Stimulated activated CD8-positive, alpha-beta memory T cell treated with anti-CD3 and anti-CD28 coated beads, Interleukin-4, amount 100 ng/mL, for 1 hour (primary cell): ENCODE measurements at places on chromosomes 2 and 18.

- no peak for DNase-seq
Observed at GRCh38 chr2:165558832-165559231, 89.3 kb downstream of the CSRNP3 start.

- DNase-seq: no peak
Observed at GRCh38 chr2:182186132-182186735, 200.6 kb downstream of the PPP1R1C start.

DNA sequence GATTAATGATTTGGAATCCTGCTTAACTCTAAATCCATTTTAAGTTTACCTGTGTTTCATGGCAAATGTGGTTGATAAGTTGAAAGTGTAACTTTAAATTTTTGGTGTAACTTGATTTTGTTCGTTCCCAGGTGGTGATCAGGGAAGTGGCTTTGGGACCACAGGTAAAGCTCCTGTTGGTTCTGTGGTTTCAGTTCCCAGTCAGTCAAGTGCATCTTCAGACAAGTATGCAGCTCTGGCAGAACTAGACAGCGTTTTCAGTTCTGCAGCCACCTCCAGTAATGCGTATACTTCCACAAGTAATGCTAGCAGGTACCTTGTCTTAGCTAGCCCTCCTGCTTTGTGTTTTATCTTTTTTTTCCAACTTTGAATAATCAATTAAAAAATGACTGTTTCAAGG lies 62.8 kb downstream of the AGFG1 start:
- no peak for DNase-seq

DNA sequence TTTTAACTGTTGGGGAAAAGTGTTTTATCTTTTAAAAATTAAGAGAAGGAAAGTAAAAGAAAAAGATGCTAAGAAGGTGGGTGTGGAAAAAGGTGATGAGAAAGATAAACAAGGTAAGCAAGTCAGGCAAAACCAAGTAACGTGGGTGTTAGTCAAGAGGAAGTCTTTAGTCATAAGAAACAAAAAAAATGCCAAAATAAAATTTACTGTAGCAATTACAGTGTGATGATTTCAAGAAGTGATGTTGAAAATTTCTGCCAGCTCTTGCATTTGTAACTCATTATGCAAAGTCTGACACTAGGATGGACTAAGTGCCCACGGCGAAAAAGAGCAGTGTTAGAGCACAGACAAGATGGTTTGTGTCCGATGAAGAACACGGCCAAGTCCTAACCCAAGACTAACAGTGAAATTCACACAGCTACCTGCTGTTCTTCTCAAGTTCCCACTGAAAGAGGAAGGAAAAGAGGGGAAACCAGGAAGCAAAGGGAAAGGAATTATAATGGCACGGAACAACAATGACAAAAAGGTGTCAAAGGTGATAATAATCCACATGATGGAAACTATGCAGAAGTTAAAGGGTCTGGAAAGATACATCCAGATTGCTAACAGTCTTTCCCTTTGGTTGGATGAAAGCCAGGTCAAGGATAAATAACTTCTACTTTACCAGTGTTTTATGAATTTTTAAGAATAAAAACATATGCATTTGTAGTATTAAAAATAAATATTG lies 34.1 kb downstream of the NOL10 start:
- DNase-seq: no peak

DNA sequence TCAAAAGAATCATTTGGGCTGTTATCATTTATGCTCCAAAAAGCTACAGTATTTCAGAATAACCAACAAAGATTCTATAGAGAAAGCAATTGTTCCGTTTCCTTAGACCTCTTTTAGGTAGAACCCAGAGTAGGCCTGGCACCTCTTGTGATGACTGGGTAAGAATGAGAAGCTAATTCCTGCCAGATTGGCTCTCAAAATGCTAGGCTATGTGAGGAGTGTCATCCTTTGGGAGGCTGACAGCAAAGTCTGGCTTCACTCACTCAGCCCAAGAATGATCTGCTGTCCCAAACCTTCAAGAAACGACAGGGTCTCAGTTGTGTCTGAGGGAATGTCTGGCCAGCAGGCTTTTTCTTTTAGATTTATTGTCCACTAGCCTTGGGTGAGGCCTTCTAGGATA lies 4.5 kb downstream of the CERS6 start:
- DNase-seq: no peak

DNA sequence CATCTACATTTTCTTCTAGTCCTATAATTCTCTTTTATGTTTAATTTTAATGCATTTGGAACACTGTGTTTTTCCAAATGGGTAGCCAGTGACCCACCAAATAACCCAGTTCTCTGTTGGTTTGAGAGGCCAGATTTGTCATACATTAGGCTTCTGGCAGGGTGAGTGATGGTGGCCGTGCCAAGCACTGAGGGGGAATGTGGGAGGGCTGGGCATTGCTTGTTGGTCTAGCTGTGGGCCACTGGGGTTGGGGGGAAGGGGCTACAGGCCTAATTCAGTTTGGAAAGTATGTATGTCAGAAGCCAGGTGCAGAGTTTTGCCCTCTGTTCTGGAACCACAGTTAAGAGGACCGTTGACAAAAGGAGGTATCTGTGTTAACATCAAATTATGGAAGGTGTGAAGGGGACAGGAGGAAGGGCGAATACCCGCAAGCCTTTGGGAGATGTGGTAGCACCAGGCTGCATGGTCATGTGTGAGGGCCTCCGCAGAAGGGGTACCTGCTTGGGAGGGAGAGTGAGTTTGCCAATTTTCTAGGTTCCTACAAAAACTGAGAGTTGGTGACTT lies 38.1 kb upstream of the SCLY start:
- DNase-seq: no peak

GRCh38 chr2:37343537-37344434 lies 644 bp upstream of the QPCT start:
- no peak for DNase-seq

- no peak for DNase-seq
Observed at GRCh38 chr2:144430722-144431391, 89.1 kb downstream of the ZEB2 start.

DNA sequence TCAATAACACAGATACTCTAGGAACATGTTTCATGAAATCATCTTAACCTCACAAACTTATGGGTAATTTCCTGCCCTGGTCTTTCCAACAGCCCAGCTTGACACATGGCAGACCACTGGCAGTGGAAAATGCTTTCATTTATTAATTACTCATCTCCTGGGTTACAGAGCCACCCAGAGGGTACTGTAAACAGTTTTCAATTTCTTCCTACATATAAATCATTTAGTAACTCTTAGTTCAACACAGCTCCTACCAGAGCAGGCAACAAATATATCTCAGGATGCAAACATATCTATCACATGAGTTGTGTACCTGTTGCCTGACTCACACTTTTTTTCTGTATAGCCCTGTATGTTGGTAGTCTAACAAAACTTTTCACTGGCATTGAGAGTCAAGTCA lies 99.2 kb upstream of the VRK2 start:
- no peak for DNase-seq

DNA sequence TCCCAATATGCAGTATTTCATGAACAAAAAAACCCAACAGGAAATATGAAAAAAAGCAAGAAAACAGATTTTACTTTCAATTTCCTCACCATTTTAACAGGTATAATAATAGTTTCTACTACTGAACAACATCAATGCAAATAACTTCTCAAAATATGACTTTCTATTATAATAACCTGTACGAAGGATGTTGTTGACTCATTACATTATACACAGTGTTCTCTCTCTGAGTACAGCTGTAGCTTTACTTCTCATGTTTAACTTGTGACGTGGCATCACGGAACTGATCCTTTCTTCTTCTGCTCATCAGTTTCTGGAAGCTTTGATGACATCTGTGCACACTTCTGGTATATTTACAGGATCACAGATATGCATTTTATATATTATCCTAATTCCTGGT lies 40.0 kb downstream of the FAM228A start:
- no peak for DNase-seq

DNA sequence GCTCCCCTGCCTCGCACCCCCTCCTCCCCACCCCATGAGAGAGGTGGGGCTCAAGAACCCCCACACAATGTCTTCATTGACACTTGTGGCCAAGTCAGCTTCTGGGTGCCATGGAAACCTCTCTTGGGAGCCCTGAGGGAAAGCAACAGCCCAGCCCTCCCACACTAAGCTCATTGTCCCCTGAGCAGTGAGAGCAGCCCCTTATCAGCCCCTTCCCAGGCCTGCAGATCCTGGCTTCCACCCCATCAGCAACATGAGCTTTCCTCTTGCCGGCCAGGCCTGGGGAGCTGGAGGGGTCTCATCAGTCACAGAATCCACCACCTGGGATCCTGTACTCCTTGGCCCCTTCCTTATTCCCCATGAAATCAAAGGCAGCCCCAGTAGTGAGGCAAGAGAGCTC lies 107.8 kb upstream of the ST3GAL5 start:
- no peak for DNase-seq

DNA sequence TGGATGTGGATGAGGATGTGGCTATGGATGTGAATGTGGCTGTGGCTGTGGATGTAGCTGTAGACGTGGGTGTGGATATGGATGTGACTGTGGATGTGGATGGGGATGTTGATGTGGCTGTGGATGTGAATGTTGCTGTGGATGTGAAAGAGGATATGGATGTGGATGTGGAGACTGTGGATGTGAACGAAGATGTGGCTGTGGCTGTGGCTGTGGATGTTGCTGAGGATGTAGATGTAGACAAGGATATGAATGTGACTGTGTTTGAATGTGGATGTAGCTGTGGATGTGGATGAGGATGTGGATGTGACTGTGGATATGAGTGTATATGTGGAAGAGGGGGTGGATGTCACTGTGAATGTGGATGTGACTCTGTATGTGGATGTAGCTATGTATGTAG lies 884.6 kb upstream of the CHAC2 start:
- DNase-seq: no peak

GRCh38 chr18:42915299-42915698 lies 200.2 kb downstream of the RIT2 start:
- DNase-seq: no peak

- no peak for DNase-seq
Observed at GRCh38 chr2:85717308-85718008, 23.3 kb downstream of the GNLY start.

- no peak for DNase-seq
Observed at GRCh38 chr2:182917924-182918323, 51.5 kb upstream of the FRZB start.

DNA sequence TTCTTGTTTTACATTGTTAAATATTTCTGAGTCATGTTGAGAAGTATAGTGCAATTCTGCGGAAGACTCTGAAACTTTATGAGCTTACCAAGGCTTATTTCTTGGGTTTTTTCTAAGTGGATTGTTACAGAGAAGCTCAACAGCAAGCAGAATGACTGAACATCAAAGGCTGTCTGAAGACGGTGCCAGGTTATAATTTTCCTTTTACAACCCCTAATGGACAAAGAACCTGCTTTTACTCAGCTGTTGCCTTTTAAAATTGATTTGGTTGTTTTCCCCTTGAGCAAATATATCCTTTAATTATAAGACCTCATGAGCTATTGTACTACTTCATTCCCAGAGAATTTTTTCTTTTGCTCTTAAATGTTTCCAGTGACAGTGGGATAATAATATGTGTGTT lies 41.6 kb downstream of the LAMA3 start:
- no peak for DNase-seq

- DNase-seq: no peak
Observed at GRCh38 chr2:226845386-226846116, 9.7 kb downstream of the RHBDD1 start.

DNA sequence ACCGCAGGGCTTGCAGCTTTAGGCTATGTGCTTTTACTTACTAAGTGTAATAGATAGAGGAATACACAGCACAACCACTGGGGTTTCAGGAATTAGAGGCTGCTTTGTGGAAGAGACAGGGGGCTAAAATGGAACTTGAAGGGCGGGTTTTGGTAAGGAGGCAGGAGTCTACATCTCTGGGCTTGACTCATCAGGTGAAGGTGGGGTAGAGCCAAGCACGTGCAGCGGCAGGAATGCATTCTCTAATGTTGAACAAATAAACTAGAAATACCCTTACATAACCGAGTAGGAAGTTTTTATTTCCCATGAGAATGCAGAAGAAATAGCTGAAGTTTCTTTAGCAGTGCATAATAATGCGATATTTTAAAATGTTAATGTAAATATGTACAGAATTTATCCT lies 673.8 kb upstream of the SALL3 start:
- DNase-seq: no peak

DNA sequence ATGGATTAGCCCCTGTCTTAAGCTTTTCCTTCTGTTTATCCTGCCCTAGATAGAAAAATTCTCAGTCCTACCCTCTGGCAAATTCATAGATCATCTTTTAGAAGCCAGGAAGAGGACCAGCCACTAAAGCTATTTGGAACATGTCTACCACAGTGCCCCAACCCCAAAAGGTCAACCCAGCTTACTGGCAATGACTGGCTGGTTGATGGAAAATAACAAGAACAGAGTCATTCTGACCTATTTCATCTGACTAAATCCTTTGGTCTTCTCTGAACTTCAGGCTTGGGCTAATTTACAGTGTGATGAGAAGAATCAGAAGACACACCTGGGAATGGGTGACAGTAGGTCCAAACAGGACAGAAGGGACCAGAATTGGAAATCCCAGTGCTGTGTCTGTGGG lies 227.3 kb upstream of the CCDC68 start:
- no peak for DNase-seq

- no peak for DNase-seq
Observed at GRCh38 chr2:142557391-142557790, 320.1 kb upstream of the KYNU start.

GRCh38 chr2:222926915-222927314 lies 66.1 kb downstream of the ACSL3 start:
- no peak for DNase-seq

DNA sequence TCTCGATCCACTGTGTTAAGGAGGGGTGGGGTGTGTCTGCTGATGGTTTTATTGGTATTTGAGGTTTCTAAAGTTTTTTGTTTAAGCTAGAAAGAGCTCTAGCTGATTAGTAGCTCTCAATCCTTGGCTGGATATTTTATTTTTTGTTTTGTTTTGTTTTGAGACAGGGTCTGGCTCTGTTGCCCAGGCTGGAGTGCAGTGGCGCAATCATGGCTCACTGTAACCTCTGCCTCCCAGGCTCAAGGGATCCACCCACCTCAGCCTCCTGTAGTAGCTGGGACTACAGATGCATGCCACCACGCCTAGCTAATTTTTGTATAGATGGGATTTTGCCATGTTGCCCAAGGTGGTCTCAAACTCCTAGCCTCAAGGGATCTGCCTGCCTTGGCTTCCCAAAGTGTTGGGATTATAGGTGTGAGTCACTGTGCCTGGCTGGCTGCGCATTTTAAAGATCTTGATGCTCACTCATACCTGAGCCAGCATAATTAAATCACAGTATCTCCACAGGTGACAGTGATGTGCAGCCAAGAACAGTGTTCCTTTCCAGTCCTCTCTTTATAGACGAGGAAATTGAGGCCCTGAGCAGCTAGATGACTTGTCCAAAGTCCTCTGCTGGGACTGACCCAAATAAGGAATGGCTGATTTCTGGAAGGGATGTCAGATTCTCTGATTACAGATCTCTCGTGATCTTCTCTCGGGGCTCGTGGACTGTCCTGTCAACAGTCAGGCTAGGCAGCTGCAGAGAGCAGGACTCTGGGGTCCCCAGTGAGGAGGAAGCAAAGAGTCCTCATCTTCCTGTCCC lies 44.5 kb downstream of the SPTBN1 start:
- no peak for DNase-seq
